ENCODE measurements at places on chromosomes 11 and 22.

GRCh38 chr11:31656051-31656450 is 146.5 kb downstream of the ELP4 start:
- DNase-seq, result no peak

DNA sequence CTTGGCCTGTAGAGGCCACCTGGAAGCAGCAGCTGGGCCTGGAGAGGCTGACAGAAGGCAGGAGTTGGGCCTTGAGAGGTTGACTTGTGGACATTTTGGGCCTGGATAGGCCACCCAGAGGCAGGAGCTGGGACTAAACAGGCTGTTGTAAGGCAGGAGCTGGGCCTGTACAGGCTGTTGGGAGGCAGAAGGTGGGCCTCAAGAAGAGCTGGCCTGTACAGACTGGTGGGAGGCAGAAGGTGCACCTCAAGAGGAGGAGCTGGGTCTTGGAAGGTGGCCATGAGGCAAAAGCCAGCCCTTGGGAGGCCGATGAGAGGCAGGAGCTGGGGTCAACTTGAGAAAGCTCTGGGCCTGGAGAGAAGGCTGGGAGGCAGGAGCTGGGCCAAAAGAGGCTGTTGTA is 45.3 kb downstream of the OR4C45 start:
- DNase-seq, result no peak

GRCh38 chr11:19821412-19821875 is 108.8 kb downstream of the NAV2 start:
- DNase-seq, result no peak

- no peak for DNase-seq
Measured at GRCh38 chr11:17985517-17985916, 27.3 kb downstream of the SERGEF start.

- no peak for DNase-seq
Measured at GRCh38 chr22:18085188-18085587, 7.4 kb downstream of the PEX26 start.

GRCh38 chr11:79744941-79745340 is 304.1 kb upstream of the TENM4 start:
- DNase-seq, result no peak

DNA sequence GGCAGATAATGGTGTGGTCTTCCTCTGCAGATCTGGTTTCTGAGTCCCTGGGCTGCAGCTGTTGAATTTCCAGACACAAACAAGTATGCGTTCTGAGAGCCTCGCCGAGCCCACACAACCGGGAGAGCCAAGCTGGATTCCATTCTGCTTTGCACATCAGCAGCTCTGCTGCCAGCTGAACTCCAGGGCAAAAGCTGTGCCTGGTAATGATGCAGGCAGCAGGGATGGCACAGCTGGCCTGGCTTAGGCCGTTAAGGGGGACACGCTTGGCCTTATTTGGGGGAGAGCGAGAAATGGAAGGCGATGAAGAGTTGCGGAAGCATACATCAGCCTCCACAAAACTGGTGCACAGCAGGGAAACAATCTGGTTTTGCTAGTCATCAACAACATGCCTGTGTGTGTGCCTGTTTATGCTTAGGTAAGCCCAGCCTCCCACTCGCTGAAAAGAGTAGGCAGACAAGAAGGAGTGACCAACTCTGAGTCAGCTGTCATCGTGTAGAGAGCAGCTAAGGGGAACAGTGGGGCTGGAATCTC is 25.1 kb downstream of the ADAMTS8 start:
- peak; percentile 78 for DNase-seq

DNA sequence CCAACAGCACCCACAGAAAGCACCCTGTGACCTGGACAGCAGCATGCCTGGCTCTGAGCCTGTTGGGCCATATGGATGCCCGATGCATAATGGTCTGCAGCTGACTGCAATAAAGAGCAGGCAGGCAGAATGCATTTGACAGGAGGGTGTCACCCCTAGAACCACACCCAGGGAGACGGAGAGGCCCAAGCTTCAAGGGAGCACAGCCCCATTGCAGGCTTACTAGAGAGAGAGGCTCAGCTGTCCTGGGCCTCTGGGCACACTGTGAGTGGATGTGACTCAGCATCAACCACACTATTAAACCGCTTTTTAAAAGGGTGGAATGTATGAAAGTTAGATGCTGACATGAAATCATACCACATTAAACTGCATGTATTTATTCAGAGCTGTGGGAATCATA is 365.3 kb downstream of the CTTN start:
- DNase-seq, result no peak

- DNase-seq, result peak; percentile 62
Measured at GRCh38 chr11:75635066-75635862, 33.6 kb downstream of the MAP6 start.

- no peak for DNase-seq
Measured at GRCh38 chr11:64900263-64900678, 16.7 kb downstream of the ATG2A start.

DNA sequence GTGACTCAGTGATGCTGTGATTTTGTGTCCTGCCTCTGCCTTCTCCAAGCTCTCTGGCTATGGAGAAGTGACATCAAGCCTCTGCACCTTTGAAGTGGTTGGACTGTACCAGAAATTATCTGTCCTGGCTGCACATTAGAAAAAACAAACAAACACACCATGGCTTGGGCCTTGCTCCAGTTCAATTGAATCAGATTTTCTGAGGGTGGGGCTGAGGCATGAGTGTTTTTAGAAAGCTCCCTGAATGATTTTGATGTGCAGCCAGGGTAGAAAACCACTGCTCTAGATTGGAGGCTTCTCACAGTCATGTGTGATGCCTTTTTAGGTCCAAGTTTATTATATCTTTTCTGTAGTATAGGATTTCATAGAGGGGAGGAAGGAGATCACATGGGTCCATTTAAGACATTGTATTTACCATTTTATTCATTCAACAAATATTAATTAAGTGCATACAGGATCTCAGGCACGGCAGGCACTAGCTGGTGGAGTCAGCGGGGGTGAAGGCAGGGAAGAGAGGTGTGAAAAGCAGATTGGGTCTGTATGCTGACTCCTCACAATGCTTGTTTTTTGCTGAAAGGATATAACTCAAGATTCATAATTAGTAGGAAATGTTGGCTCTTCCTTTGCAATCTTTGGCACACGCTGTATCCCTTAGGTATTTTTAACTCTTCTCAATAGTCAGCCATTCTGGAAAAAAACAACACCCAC is 7.1 kb upstream of the VSTM5 start:
- DNase-seq, result no peak

- peak; percentile 2 for DNase-seq
Measured at GRCh38 chr11:8314916-8315315, 51.2 kb upstream of the LMO1 start.

DNA sequence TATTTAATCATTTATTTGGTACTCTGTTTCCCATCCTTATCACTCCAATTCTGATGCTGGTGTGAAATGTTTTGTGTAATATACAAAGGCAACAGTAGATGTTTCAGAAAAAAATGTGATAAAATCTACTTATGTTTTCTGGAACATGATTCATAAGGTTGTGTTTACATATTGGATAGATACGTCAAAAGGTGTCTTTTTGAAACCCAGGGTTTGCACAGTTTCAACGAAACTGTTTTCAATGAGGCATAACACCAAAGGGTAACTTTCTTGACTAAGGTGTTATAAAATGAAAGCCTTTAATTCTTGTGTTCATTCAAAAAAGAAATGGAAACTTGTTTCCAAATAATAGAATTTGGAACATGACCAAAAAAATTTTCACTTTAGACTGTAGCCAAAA is 33.8 kb upstream of the HSD17B12 start:
- no peak for DNase-seq

- peak; percentile 95 for DNase-seq
Measured at GRCh38 chr11:114162719-114163123, 103.2 kb downstream of the ZBTB16 start.

DNA sequence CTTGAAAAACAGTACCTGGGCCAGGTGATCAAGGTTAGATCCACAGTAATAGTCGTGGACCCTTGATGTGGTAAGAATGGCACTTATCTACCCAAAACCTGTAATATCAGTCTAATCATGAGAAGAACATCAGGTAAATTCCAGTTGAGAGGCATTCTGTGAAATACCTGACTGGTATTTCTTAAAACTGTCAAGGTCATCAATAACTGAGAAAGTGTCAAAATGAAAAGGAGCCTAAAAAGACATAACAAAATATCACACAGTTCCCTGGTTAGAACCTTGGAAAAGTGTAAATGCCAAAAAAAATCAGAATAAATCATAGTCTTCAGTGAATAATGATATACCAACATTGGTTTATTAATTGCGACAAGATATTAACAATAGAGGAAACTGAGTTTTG is 155.4 kb upstream of the CCDC90B start:
- DNase-seq, result no peak

DNA sequence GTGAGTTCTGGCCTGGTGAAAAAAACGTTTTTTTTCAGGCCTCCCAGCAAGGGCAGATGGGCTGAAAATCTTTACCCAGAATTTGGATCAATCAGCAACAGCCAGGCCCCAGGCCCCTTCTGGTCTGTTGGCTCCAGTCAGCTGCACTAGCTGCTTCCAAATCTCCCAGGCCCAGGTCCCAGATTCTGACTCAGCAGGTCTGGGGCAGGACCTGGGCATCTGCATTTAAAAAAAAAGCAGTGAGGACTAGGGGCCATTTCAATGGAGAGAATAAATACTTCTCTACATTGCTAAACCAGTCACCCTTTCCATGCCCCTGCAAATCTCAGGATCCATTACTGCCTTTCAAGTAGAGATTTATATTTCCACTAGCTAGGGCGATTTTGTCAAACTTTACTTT is 4.3 kb downstream of the SLC15A3 start:
- DNase-seq, result no peak

GRCh38 chr22:28918550-28919271 is 35.3 kb downstream of the ZNRF3 start:
- DNase-seq, result peak; percentile 50

GRCh38 chr11:6927030-6927617 is 898 bp downstream of the ZNF215 start:
- no peak for DNase-seq

DNA sequence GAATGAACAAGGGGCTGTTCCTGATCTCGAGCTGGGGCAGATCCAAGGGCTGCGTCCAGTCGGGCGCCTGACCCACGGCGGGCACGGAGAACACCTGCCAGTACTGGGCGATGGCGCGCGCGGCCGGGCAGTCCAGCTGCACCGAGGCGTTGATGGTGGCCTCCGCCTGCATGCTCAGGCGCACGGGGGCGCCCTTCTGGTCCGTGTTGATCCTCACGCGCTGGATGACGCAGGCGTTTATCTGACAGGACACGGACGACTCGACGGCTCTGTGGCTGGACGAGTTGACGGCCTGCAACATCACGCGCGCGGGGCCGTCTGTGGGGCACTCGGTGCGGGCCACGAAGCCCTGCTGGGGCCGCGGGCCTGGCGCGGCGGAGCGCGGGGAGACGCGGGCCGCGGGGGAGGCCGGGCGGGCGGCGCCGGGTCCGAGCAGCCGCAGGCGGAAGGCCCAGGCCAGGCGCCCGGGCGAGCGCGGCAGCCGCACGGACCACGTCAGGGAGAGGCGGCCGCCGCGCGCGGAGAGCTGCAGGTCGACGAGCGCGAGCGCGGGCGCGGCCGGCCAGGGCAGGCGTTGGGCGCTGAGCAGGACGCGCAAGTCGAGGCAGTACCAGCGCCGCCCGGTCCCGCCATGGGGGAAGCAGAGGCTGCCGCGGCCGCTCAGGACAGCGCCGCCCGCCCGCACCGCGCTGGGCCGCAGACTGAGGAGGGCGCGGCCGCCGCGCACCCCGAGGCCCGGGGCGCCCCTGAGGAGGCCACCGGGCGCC is 511 bp downstream of the PKDREJ start:
- DNase-seq, result peak; percentile 54

GRCh38 chr11:31804312-31805036 is 6.6 kb downstream of the PAX6 start:
- DNase-seq, result no peak

- DNase-seq, result no peak
Measured at GRCh38 chr11:84890676-84891075, 736.5 kb downstream of the DLG2 start.

GRCh38 chr11:67356387-67356863 is 3.1 kb upstream of the POLD4 start:
- no peak for DNase-seq

- DNase-seq, result peak; percentile 4
Measured at GRCh38 chr22:24093855-24094254, 82.8 kb downstream of the CABIN1 start.

GRCh38 chr11:109405671-109406070 is 16.3 kb upstream of the C11orf87 start:
- no peak for DNase-seq

DNA sequence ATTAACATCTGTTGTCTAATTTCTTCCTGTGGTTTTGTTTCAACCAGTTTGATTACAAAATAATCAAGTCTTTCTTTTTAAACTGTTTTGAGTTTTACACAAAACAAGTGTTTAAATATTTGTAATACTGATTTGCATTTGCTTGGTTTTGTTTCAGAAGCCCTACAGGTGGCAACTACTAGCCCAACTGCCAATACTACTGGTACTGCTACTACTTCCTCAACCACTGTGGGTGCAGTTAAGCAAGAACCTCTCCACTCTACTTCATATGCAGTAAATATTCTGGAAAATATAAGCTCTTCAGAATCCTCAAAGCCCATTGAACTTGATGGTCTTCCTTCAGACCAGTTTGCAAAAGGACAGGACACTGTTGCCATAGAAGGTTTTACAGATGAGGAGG is 61.1 kb downstream of the QSER1 start:
- DNase-seq, result no peak

DNA sequence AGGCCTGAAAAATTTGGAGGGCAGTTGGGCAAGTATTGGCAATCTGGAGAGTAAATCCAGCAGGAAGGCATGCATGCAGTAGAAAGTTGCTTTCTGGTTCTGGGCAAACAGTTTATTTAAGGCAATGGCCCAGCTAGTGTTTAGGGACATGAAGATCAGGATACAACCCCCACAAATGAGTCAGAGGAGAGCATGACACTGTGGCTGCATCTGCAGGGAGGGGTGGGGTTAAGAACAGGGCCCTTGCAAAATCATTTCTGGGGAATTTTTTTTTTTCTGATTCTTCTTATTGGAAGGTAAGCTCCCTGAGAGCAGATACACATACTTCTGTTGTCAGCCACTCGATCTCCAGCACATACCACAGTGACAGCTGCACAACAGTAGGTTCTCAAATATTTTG is 61.1 kb downstream of the FDX1 start:
- DNase-seq, result no peak

DNA sequence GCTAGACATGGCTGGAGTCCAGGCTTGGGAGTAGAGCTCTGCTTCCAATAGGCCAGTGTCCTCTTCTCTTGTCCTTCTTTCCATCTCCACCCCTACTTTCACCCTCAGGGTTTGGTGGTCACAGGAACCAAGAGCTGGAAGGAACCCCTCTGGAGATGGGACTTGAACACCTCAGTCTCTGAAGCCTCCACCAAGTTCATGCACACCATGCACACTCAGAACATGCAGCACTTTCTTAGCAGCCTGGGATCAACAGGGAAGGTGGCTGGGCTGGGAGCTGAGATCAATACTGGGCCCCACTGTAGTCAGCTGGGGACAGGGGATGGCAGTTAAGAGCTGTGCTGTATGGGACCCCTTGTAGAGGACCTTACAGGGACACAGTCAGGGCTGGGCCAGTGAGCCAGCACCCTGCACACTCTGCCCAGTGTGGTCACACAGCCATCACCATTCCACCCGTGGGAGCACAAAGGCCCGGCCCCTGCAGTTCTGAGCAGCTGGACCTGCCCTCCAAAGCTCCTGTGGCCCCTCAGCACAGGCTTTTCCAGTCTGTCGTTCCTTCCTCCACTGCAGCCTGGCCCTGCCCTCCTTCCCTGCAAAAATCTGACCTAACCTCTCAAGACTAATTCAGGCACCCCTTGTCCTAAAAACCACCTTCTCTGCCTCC is 47.7 kb downstream of the GAB4 start:
- DNase-seq, result no peak

- DNase-seq, result peak; percentile 35
Measured at GRCh38 chr11:8056810-8057463, 24.1 kb upstream of the TUB start.
